Cardiac fibroblast (primary cell): ENCODE measurements at places on chromosomes 2 and 18.
A peak's percentile ranks its signal among the peaks of the same experiment; 100 is the strongest.

- DNase-seq: peak; percentile 81
These were observed 191.2 kb downstream of the NCKAP5 start for GRCh38 chr2:133377021-133377481.

GRCh38 chr2:239717706-239718105, 307.4 kb downstream of the NDUFA10 start:
- no peak for DNase-seq

DNA sequence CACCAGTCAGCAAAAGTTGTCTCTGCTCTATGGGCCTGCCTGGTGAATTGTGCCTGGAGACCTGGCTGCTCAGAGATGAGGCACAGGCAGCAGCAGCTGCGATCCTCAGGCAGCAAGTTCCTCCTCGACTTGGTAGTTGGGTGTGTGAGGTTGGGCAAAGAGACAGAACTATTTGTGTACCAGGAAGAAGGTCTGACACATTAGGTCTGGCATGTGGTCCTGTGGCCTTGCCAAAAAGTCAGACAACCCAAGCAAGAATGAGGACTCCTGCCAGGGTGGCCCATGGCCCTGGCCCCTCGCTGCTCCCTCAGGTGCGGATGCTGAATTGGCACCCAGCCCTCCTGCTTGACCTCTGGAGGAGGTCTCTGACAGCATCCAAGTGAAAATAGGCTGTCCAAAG, 192.7 kb downstream of the DYSF start:
- peak; percentile 70 for DNase-seq

GRCh38 chr2:43563679-43564078, 32.2 kb downstream of the THADA start:
- no peak for DNase-seq
